Activated CD4-positive, alpha-beta T cell treated with anti-CD3 and anti-CD28 coated beads, Interleukin-2, amount 10 ng/mL, durations not matched to agents 7 days and 5 days (primary cell): ENCODE measurements at places on chromosomes 4 and X.

DNA sequence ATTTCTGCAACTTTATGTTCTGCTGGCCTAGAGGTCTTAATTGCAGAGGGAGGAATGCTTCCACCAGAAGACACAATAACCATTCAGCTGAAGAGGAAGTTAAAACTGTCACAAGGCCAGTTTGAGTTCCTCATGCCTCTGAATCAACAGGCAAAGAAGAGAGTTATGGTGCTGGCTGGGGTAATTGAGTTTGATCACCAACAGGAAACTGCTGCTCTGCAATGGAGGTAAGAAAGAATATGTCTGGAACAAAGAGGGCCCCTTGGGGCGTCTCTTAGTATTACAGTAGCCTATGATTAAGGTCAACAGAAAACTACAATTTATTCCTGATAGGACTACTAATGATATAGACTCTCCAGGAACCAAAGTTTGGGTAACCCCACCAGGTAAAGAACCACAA lies 744.0 kb downstream of the FSTL5 start:
- DNase-seq = no peak
- no peak overlapping the region for H3K4me3 ChIP-seq
- no peaks in the 10 kb centered on the region for H3K36me3 ChIP-seq
- no peaks in the 10 kb centered on the region for H3K4me1 ChIP-seq

DNA sequence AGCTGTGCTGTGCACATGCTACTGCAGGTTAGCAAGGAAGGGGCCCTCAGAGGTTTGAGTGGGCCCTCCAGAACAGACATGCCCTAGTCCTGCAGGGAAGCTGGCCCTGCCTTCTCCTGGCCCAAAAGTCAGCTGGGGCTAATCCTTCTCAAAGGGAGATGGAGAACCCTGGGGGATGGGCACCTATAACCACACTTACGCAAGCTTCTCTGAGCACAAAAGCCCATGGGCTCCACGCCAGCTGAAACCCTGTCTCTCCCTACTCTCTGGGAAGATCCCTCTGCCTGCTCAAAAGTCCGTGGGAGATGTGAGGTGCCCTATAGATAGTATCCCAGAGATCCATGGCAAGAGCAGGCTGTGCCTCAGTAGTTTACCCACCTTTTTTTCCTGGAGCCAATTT lies 58.9 kb upstream of the DKK2 start:
- no peak overlapping the region for H3K27ac ChIP-seq
- H3K4me3 ChIP-seq = no peak overlapping the region
- no peaks in the 10 kb centered on the region for H3K4me1 ChIP-seq

GRCh38 chr4:184980261-184980660 lies 38.0 kb upstream of the HELT start:
- H3K27ac ChIP-seq = no peak overlapping the region
- H3K4me1 ChIP-seq = no peaks in the 10 kb centered on the region
- peaks cover 12% of the 10 kb centered on the region for H3K27me3 ChIP-seq
- no peak overlapping the region for H3K4me3 ChIP-seq

GRCh38 chr4:92791871-92792440 lies 488.2 kb downstream of the GRID2 start:
- H3K27me3 ChIP-seq = no peaks in the 10 kb centered on the region
- H3K36me3 ChIP-seq = no peaks in the 10 kb centered on the region
- no peaks in the 10 kb centered on the region for H3K4me1 ChIP-seq
- no peak overlapping the region for H3K27ac ChIP-seq
- no peak overlapping the region for H3K4me3 ChIP-seq

DNA sequence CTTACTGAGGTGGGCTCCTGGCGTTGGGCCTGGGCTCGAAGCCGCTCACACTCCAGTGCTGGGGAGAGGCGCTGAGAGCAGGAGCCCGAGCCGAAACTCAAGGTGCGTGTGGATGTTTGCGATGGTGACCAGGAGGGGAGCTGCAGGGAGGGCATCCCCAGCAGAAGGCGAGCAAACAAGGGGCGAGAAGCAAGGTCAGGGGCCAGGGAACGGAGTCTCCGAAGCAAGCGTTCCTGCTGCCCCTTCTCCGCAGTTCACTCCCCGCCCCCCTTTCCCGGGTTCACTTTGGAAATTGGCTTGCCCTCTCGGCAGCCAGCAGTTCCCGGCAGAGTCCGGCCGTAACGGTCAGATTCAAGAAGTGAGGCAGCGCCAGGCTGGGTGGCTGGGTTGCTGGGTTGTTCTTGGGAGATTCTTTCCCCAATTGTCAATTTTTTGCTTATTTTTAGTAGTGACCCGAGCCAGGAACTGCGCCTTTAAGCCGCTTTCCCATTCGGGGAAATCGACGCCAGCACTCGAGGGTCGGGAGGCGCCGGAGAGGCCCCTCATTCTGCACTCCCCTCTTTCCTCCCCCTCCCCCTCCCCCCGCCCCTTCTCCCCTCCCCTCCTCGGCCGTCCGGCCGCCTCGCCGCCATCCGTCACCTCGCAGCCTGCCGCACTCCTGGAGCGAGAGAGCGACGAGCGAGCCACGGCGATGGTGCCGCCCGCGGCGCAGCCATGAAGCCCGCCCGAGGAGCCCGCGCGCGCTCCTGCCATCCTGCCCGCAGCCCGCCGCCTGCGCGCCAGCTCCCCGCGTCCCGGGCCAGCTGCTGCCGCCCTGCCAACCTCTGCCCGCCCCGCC lies at the start of gene FRMPD3:
Gene FRMPD3 (plus strand): TSS at position 655 of the 838 bp plus-strand sequence. CDS start 76,937 bp downstream, outside the sequence.
- peaks cover 53% of the 10 kb centered on the region for H3K27me3 ChIP-seq
- peaks cover 16% of the 10 kb centered on the region for H3K4me1 ChIP-seq
- no peak within 1 kb of the TSS for H3K27ac ChIP-seq
- peak within 1 kb of the TSS; percentile 46 for H3K4me3 ChIP-seq

GRCh38 chr4:27023366-27023765 lies 162.7 kb downstream of the STIM2 start:
- H3K27me3 ChIP-seq = no peaks in the 10 kb centered on the region
- no peak overlapping the region for H3K4me3 ChIP-seq
- DNase-seq = no peak
- H3K4me1 ChIP-seq = peaks cover 2% of the 10 kb centered on the region
- no peak overlapping the region for H3K27ac ChIP-seq

DNA sequence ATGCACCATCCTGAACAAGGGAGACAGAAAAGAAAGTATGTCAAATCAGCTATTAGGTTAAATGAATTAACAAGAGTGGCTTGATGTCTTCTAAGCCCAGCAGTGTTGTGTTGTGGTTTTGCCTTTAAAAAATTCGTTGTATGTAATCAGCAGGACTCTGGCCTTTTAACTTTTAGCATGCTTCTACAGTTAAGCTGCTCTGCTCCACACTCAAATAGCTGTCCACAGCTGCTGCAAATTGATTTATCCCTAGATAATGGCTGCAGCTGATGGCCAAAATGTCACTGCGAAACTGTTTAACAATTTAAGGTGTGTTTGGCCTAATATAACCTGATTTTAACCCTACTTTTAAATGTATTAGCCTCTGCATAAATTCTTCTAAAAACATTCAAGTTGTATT lies 85.8 kb downstream of the CXXC4 start:
- no peak overlapping the region for H3K27ac ChIP-seq
- H3K4me1 ChIP-seq = no peaks in the 10 kb centered on the region
- H3K27me3 ChIP-seq = no peaks in the 10 kb centered on the region
- no peak for DNase-seq

GRCh38 chr4:87018753-87019152 lies 83.9 kb downstream of the AFF1 start:
- H3K4me3 ChIP-seq = no peak overlapping the region
- no peak overlapping the region for H3K27ac ChIP-seq
- no peak for DNase-seq
- H3K27me3 ChIP-seq = no peaks in the 10 kb centered on the region

DNA sequence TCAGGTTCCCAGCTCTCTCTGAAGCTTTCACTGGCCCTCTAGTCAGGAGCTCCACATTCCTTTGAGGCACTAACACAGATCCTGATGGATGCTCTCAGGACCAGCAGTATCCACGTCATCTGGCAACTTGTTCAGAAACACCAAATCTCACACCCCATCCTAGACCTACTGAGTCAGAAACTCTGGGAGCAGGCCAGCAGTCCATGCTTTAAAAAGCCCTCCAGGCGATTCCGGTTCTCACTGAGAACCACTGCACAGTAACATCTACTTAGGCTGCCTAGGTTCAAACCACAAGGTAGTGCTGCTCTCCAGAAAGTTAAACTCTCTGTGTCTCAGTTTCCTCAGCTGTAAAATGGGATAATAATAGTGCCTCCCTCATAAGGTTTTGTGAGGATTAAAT lies 55.3 kb downstream of the CCDC158 start:
- no peak overlapping the region for H3K27ac ChIP-seq
- H3K4me3 ChIP-seq = no peak overlapping the region
- no peaks in the 10 kb centered on the region for H3K36me3 ChIP-seq
- H3K4me1 ChIP-seq = no peaks in the 10 kb centered on the region
- peaks cover 15% of the 10 kb centered on the region for H3K27me3 ChIP-seq
- no peak for DNase-seq

GRCh38 chr4:7430368-7430964 lies 4.3 kb downstream of the PSAPL1 start:
- no peak for DNase-seq
- H3K27me3 ChIP-seq = no peaks in the 10 kb centered on the region
- H3K27ac ChIP-seq = no peak overlapping the region
- no peak overlapping the region for H3K4me3 ChIP-seq
- H3K4me1 ChIP-seq = no peaks in the 10 kb centered on the region
- no peaks in the 10 kb centered on the region for H3K36me3 ChIP-seq
